A549 treated with ZK216348 at 1 μM for 4 hours (cell line): ENCODE measurements at places on chromosomes 6 and 20. TPM values are rescaled to one million over a fixed set of nuclear protein-coding genes. Genes with fewer than 3 reads are reported as not detected.

The EPHA7 gene
- 0.04 to 0.09 TPM (median 0.06 TPM) in 5 replicates for total RNA-seq

The WFDC10B gene
- not detected in 5 replicates for total RNA-seq

The TINAG gene
- total RNA-seq: not detected in 5 replicates

The CLPSL1 gene
- not detected in 5 replicates for total RNA-seq

The CDSN gene
- 0.11 TPM in 1 of 5 replicates, not detected in the others for total RNA-seq

The SLC29A1 gene
- 37.0 to 58.9 TPM (median 57.3 TPM) in 5 replicates for total RNA-seq

The FAM209A gene
- total RNA-seq: 0.19 to 0.55 TPM (median 0.33 TPM) in 4 of 5 replicates, not detected in the other

The C2 gene
- 0.33 to 0.47 TPM in 2 of 5 replicates, not detected in the others for total RNA-seq

The BTN2A1 gene
- total RNA-seq: 16.8 to 22.0 TPM (median 20.7 TPM) in 5 replicates

The CRISP3 gene
- not detected in 5 replicates for total RNA-seq

The ZNF341 gene
- total RNA-seq: 2.4 to 5.7 TPM (median 4.5 TPM) in 5 replicates

The KHDRBS2 gene
- total RNA-seq: not detected in 5 replicates

The NMBR gene
- not detected in 5 replicates for total RNA-seq

The CFAP206 gene
- total RNA-seq: 0.50 to 0.62 TPM (median 0.54 TPM) in 5 replicates

The EDN3 gene
- 1.3 to 1.8 TPM (median 1.7 TPM) in 5 replicates for total RNA-seq

The LTB gene
- total RNA-seq: 0.21 to 0.76 TPM (median 0.45 TPM) in 4 of 5 replicates, not detected in the other

The SRMS gene
- total RNA-seq: 0.18 to 0.22 TPM in 2 of 5 replicates, not detected in the others

The TNXB gene
- 0.14 to 0.86 TPM (median 0.57 TPM) in 5 replicates for total RNA-seq

The TBXT gene
- not detected in 5 replicates for total RNA-seq

The BEND6 gene
- total RNA-seq: 0.63 to 1.8 TPM (median 1.3 TPM) in 5 replicates

The JPH2 gene
- 2.7 to 4.2 TPM (median 2.9 TPM) in 5 replicates for total RNA-seq

The NRN1 gene
- 0.40 to 1.2 TPM (median 0.78 TPM) in 5 replicates for total RNA-seq

The BPIFB4 gene
- not detected in 5 replicates for total RNA-seq

The NKAPL gene
- total RNA-seq: not detected in 5 replicates

The MCCD1 gene
- not detected in 5 replicates for total RNA-seq

The ACSS1 gene
- total RNA-seq: 8.2 to 16.0 TPM (median 15.3 TPM) in 5 replicates

The HAO1 gene
- not detected in 5 replicates for total RNA-seq

The HRH3 gene
- total RNA-seq: not detected in 5 replicates

The TLDC2 gene
- total RNA-seq: not detected in 5 replicates

The CST4 gene
- not detected in 5 replicates for total RNA-seq

The SMLR1 gene
- not detected in 5 replicates for total RNA-seq

The ECI2 gene
- 48.6 to 62.1 TPM (median 49.9 TPM) in 5 replicates for total RNA-seq

The ALDH5A1 gene
- total RNA-seq: 5.2 to 8.4 TPM (median 7.1 TPM) in 5 replicates

The KLHDC3 gene
- 22.2 to 31.7 TPM (median 30.9 TPM) in 5 replicates for total RNA-seq
